ENCODE measurements at places on chromosomes 5 and 9.
A peak's percentile ranks its signal among the peaks of the same experiment; 100 is the strongest.

DNA sequence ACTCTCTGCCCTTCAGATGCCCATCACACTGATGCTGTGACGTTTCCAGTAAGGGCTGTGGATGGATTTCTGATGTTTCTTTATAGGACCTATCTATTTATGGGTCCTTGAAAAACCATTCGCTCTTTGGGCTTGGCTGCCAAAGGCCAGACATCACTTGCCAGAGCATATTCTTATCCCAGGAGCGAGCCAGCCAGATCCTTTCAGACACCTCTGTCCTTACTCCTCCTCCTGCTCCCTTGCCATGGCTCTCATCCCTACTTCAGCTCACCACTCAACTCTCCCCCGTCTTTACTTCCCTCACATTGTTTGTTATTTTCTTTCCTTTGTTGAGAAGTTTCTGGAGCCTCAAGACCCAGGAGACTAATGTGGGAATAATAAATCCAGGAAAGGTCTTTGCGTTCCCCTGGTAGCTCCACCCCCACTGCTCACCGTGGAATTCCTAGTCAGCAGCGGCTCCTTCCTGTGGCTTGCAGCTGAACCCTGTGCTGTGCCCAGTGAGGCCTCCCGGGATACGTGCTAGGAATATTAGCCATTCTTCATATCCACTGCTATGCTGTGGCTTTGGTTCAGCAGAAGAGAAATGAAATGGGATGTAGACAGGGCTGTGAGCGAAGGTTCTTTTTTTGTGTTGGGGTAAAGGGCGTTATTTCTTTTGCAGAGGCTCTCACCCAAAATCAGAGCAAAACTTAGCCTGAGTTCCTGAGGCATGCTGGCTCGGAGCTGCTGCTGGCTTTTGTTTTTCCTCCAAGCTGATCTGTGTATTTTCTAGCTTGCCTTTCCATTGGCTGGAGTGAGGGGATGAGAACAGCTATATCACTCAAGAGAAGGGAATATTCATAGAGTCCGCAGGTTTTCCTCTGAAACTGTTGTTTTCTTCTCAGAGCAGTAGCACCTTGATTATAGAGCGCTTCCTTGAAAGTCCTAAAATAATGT, 171.1 kb downstream of the SAXO1 start:
- DNase-seq: peak; percentile 81

DNA sequence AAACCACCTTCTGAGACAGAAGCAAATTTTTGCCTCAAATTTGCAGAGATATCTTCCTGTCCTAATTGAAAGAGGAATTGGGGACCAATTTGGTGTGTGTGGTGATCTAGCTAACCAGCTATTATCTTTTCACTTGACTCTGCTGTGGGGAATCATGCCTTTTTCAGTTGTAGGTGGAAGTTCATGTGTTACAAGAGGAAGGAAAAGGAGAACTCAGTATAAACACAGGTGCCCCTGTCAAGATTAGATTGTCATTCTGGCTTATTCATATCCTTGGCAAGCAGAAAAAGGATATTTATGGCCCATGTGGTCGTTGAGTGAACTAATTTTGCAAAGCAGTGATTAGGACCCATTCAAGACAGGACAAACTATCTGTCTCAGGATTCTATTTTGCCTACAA, 336.8 kb upstream of the SLC30A5 start:
- no peak for DNase-seq

- DNase-seq: no peak
These were observed 117.6 kb downstream of the C5orf15 start for GRCh38 chr5:133850811-133851210.

DNA sequence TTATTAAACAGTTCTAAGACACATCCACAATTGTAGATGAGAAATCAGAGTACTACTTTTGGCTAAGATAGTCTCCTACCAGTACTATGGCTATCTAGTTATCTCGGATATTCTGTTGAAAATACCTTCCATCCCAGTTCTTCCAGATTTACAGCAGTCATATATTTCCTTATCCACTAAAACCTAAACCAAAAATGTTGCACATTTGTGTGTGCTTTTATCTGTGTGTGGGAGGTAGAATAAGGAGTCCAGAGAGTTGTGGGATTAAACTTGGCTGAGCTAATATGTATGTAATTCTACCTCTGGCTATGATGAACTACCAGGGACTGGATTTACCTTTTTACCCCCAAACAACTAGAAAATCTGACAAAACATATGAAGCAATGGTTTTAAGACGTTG, 17.5 kb upstream of the NDUFB6 start:
- DNase-seq: no peak

- DNase-seq: no peak
These were observed 1.8 kb upstream of the TRIM41 start for GRCh38 chr5:181221105-181221791.

GRCh38 chr5:140205952-140206351, 31.0 kb downstream of the CYSTM1 start:
- DNase-seq: no peak

DNA sequence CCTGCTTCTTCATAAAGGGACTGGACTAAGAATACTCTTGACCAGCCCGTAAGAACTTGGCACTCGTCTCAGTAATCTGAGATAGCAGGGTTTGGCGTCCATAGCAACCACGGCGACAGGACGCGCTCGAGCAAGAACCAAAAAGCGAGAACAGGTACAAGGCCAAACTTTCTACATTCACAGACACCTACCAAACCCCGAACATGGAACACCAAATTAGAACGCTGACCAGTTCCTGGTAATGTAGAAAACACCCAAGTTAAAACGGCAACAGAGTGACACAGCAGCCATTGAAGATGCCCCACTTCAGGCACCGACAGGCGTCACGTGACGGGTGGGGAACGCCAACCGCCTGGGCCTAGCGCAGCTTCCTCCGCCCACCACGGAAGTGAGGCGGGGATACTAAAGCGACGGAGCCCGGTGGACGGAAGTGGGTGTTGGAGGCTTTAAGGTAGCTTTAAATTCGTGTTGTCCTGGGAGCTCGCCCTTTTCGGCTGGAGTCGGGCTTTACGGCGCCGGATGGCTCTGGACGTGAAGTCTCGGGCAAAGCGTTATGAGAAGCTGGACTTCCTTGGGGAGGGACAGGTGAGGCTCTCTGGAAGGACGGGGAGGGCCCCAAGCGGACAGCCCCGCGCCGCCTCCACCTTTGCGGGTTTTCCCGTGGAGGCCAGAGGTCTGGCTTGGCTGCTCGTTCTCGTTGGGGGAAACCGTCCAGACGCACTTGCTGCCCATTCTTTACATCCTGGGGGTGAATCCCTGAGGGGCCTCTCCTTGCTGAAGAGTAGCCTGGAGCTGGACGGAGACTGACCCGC, at the start of gene CDK7:
CDK7 (plus strand) TSS at position 430 of the 812 bp plus-strand sequence; CDS start at position 520, 90 bp downstream.
- peak; percentile 90 for DNase-seq

GRCh38 chr5:172852490-172853354, 18.7 kb downstream of the ERGIC1 start:
- DNase-seq: peak; percentile 71

- peak; percentile 87 for DNase-seq
These were observed 47.8 kb upstream of the IER5L start for GRCh38 chr9:129225815-129226214.

DNA sequence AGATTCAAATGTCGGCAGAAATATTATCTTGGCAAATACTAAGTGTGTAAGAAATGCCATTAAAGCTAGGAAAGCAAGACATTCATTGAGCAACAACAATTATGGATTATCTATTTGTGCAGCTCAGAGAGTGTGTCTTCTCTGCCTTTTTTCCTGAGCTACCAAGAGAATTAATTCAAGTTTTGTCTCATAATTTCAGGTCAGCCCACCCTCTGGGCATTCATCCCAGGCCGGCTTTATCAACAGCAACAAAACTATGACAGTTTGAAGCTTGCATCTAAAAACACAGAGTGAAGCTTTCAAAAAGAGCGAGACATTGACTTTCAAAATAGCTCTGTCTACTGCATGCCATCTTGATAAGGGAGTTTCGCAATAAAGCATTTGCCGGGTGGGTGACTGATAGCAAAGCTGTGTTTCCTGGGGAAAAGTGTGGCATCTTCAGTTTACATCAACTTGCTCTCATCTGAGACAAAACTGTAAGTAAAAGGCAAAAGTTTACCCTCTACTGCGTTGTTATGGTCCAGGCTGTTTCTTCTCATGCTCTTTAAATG, 182.4 kb downstream of the IRX1 start:
- DNase-seq: no peak

DNA sequence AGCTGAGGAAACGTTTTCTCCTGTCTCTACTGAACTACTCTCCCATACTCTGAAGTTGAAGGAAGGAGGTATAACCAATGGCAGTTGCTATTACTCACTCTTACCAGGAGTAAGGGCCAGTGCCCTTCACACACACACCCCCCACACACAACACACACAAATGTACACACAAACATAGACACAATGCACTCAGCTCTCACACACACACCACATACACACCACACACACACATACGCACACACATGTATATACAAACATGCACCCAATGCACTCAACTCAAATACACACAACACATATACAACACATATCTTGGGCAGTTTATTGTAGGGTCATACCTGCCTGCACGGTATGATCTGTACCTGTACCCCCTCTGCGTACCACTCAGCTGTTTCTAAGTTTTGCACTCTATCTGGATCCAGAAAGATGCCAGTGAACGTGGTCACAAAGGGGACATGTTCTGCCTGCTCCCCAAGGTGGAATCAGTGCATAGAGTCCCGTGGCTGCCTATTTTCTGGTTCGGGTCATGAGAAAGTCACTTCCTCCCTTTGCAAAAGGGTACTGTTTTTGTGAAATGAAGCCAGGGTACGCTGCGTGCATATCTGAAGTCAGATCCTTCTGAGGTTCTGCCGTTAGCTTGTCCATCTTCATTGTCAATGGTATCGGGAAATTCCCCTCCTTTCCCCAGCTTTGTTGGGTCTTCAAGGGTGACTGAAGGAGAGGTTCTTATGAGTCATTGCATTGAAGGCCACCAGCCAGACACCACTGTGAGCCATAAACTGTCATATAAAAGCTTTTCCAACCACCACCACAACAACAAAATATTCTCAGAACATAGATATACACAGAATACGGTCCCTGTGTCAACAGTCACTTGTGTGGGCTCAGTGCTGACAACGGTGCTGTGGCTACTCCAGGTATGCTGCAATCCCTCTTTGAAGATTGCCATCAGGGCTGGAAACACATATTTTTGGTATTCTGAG, 131.9 kb downstream of the UGCG start:
- no peak for DNase-seq

GRCh38 chr9:127225801-127226625, 38.6 kb upstream of the GARNL3 start:
- no peak for DNase-seq

DNA sequence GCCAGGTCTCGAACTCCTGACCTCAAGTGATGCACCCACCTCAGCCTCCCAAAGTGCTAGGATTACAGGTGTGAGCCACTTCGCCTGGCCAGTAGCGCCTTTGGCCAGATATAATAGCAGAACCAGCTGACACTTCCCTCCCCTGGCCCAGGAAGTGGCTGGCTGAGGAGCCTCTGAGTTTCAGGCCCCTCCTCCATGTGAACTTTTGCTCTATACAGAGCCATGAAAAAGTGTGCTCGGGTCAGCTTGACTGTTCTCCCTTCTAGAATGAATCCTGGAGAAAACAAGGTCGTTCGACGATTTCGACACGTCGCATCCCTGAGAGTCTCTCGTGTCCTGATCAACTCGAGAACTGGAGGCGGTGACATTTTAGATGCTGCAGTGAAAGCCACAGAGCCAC, 8.6 kb upstream of the ZDHHC12 start:
- no peak for DNase-seq

GRCh38 chr5:156126716-156127115, 200.2 kb upstream of the SGCD start:
- DNase-seq: no peak

- peak; percentile 85 for DNase-seq
These were observed 101.9 kb downstream of the F2RL2 start for GRCh38 chr5:76521240-76521758.

- DNase-seq: peak; percentile 31
These were observed 223.0 kb downstream of the GABBR2 start for GRCh38 chr9:98485706-98486105.

DNA sequence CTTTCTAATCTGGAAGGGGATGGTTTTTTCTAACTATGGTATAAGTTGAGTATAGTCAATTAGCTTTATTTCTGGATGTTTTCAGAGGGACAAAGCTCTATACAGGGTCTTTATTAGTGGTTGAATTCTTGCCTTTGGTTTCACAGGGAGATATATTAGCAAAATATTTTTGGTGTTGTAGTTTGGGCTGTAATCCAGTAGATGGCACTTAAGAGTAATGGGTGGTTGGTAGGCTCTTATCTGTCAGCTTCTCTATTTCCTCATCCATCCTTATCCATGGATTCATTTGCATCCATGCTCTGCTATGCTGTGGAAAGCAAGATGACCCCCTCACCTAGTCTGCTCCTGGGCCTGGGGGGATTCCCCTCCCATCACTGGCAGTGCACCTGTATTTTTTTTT, 363.6 kb upstream of the CYLC2 start:
- DNase-seq: no peak

GRCh38 chr5:58773744-58774441, 191.0 kb downstream of the RAB3C start:
- no peak for DNase-seq

DNA sequence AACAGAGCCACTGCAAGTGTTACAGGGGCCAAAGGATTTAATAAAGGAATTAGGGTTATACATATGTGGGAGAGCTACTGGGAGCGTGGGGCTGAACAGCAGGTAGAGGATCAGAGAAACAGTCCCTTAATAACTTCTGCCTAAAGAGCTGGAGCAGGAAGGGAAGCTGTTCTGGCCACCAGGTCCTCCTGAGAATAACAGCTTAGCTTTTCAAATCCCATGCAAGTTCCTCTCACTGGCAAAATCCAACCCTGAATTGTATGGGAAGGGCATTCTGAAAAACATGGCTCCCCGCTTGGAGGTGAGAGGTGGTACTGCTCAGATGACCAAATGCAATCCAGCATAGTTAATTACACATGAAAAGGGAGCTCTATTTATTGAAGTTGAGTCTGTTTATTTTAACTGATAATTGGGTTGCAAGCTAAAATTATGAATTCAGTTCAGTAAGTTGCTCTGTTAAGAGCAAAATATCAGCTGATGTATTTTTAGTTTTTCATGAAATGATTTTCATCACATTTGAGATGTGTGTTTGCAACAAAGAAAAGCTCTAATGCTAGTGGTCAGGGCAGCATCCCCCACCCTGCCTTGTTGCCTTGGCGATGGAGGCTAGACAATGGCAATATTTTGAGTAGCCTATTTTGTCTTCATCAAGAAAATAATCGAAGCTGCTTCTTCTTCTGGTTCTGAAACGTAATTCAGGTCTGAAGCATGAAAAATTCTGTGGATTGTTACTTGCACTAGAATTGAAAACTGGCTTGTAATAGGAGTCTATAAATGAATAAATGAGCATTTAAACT, 58.4 kb upstream of the SH3GL2 start:
- DNase-seq: no peak

- DNase-seq: peak; percentile 100
These were observed 143.6 kb downstream of the LHFPL2 start for GRCh38 chr5:78504704-78505677.

DNA sequence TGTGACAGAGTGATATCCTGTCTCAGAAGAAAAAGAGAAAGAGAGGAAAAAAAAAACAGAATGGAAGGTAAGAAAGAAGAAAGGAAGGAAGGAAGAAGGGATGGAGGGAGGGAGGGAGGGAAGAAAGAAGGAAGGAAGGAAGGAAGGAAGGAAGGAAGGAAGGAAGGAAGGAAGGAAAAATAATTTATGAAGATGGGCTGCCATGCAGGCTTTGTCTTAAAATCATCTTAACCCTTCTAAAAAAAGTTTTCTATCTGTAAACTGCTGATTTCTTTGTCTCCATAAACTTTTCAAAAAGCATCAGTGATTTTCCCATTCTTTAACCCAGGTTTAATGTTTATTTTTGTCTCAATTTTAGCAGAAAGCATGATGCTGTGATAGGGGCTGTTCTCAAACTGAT, 1154.1 kb upstream of the CDH6 start:
- DNase-seq: no peak

- DNase-seq: no peak
These were observed 205.2 kb upstream of the ADCY2 start for GRCh38 chr5:7190712-7191250.

All from fibroblast of skin of right biceps (primary cell).